CD4-positive, alpha-beta T cell (primary cell): ENCODE measurements at places on chromosomes 5 and 9. TPM values are rescaled to one million over a fixed set of nuclear protein-coding genes. Genes with fewer than 3 reads are reported as not detected.

DNA sequence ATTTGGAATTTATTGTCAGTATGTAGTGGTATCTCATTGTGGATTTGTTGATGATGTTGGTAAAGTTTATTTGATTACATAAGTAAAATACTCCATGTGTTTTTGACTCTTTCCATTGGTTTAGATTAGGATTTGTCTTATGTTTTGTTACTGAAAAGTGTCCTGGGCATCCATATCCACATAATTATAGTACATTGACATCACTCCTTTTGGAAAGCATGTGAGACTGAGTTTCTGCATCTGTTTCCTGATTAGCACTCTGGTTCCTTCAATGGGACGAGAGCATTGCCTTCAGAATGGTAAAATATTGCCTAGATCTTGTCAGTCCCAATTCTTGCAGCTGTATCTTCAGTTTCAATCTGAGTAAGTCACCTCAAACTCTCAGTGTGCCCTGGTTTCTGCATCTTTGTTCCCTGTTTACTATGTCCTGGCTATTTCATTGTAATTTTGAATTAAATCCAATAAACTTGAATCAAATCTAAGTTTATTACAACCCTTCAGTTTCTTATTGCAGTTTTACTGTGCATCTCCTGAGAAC lies 128.1 kb downstream of the FBXO38 start:
- DNase-seq = no peak
- no peaks in the 10 kb centered on the region for H3K27me3 ChIP-seq
- H3K36me3 ChIP-seq = no peaks in the 10 kb centered on the region
- H3K4me1 ChIP-seq = no peaks in the 10 kb centered on the region

The CRHBP gene
- total RNA-seq = not detected

The ATP10B gene
- total RNA-seq = not detected

The XRCC4 gene
- 1.8 TPM for total RNA-seq

The SLC45A2 gene
- not detected for total RNA-seq

DNA sequence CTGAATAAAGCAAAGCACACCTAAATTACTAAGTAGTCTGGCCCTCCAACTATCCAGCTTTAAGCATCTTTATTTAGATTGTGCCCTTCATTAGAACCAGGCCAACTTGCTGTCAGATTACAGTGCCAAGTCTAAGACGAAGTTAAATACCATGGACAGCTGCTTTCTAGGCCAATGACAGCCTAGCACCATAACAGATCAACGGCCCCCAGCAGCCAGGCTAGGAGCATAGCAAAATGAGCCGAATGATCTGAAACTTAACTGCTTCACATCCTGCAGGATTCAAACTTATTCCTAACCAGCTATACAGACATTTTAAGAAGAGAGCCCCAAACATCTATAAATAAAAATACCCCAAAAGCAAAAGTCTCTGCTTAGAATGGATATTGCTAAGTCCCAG lies 6.8 kb downstream of the SLC24A2 start:
- peaks cover 5% of the 10 kb centered on the region for H3K27me3 ChIP-seq
- no peaks in the 10 kb centered on the region for H3K36me3 ChIP-seq
- no peak overlapping the region for H3K27ac ChIP-seq
- H3K4me3 ChIP-seq = no peak overlapping the region

DNA sequence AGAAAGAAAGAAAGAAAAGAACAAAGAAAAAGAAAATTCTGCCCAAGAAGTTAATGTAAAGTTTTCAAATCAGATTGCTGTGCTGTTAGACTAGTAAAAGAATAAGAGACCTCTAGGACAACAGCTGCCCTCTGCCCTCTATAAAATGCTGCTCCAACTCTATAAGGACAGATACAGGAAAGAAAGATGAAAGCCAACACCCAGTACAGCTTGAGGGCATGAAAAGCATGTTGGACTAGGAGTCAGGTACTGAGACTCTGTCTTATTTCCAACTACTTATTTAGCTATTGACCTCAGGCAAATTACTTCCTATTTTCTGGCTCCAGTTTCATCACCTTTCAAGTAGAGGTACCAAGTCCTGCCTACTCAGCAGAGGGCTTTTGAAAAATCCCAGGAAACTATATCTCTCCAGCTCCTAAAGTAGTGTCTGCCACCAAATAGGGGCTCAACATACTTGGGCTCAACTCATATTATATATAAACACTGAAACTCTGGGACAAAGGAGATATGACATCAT lies 5.7 kb downstream of the HBEGF start:
- no peak for DNase-seq
- no peaks in the 10 kb centered on the region for H3K27me3 ChIP-seq
- H3K36me3 ChIP-seq = no peaks in the 10 kb centered on the region
- peaks cover 42% of the 10 kb centered on the region for H3K4me1 ChIP-seq

DNA sequence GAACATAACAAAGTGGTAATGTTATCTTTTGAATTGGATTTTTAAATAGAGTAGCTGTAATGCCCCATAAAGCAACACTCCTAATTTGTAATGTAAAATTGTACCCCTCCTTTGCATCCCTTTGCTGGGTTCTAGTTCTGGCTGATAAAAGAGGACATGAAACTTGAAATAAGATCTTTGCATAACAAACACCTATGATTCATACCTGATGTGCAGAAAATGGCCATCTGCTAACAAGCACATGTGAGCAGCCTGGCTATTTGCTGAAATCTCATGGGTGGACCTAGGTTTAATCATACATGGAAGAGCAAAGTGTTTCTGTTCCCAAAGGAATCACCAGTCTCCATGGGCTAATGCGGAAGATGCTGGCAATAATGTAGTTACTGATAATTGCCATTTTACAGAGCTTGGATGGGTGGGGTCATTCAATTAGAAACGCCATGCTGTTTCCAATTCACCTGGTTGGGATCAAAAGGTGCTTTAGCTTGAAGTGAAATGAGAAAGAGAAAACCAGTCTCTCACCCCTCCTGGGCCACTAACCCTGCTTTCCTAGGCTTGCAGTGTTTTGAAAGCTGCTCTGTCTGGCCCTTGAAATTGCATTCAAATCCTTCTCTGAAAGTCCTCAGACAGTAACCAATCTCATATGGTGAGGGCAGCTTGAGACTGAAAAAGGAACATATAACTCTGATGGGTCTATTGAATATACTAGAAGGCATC lies 585.1 kb downstream of the TLE4 start:
- DNase-seq = no peak
- H3K36me3 ChIP-seq = no peaks in the 10 kb centered on the region
- no peak overlapping the region for H3K4me3 ChIP-seq
- H3K27me3 ChIP-seq = no peaks in the 10 kb centered on the region
- no peaks in the 10 kb centered on the region for H3K4me1 ChIP-seq

DNA sequence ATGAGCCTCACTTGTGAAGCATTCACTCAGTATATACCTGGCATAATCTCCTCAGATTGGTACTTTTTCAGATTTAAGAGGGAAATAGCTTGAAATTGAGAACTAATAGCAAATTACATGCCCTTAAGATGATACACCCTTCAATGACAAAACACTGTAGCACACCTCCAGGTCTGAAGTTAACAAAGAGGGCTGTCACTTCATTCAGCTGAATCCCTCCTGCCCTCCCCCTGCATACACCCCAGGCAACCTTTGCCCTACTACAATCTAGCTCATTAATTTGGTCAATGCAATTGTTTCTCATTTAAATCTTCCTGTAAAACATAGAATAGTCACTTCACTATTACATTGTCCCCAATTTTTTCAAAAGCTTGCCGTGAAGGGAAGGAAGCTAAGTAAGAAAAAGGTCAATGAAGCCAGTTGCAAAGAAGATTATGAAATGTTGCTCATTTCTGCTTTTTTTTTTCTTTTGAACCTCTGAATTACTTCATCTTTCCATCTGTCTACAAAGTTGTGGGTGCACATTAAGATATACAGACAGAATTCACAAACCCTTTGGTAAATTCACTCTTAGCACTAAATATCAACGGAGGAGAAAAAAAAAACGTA lies 294.8 kb upstream of the PTGER4 start:
- H3K4me1 ChIP-seq = peaks cover 32% of the 10 kb centered on the region
- no peaks in the 10 kb centered on the region for H3K36me3 ChIP-seq
- no peak overlapping the region for H3K27ac ChIP-seq
- H3K27me3 ChIP-seq = no peaks in the 10 kb centered on the region
- peak; percentile 18 for DNase-seq

- H3K4me1 ChIP-seq = no peaks in the 10 kb centered on the region
- H3K36me3 ChIP-seq = no peaks in the 10 kb centered on the region
- H3K27ac ChIP-seq = no peak overlapping the region
- no peak overlapping the region for H3K4me3 ChIP-seq
Observed at GRCh38 chr5:170451747-170452365, 52.0 kb upstream of the KCNIP1 start.

GRCh38 chr5:91245074-91245452 lies 138.1 kb downstream of the ARRDC3 start:
- H3K4me1 ChIP-seq = no peaks in the 10 kb centered on the region
- no peak overlapping the region for H3K4me3 ChIP-seq
- H3K27ac ChIP-seq = no peak overlapping the region
- DNase-seq = no peak

- peaks cover 19% of the 10 kb centered on the region for H3K27me3 ChIP-seq
- no peaks in the 10 kb centered on the region for H3K4me1 ChIP-seq
- DNase-seq = no peak
Observed at GRCh38 chr5:173205916-173206315, 29.1 kb downstream of the NKX2-5 start.

- no peaks in the 10 kb centered on the region for H3K36me3 ChIP-seq
- H3K27ac ChIP-seq = no peak overlapping the region
- H3K4me3 ChIP-seq = peak overlapping the region; percentile 61
- H3K27me3 ChIP-seq = peaks cover 58% of the 10 kb centered on the region
Observed at GRCh38 chr5:113487416-113487780, 855 bp downstream of the MCC start.

The JAKMIP2 gene
- total RNA-seq = 0.74 TPM

The IFNA7 gene
- not detected for total RNA-seq
